ENCODE measurements at places on chromosomes 5 and 9.

- no peak for DNase-seq
Observed at GRCh38 chr5:16455668-16456067, 9.9 kb downstream of the ZNF622 start.

DNA sequence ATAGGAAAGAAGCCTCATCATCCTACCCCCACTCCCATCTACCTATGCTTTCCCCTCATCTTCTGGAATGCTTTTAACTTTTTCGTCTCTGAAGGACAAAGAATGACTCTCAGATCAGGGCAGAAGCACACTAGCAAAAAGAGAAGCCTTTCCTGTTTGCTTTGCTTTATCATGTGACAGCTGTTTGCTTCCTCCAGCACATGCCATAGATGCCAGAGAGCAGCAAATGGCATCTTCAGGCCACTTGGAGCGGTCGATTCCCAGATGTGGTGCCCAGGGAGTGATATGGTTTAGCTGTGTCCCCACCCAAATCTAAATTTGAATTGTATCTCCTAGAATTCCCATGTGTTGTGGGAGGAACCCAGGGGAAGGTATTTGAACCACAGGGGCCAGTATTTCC lies 294.8 kb downstream of the GADD45G start:
- no peak for DNase-seq

GRCh38 chr5:53167836-53168235 lies 58.3 kb upstream of the MOCS2 start:
- DNase-seq: no peak

GRCh38 chr9:4397917-4398316 lies 92.4 kb upstream of the SLC1A1 start:
- no peak for DNase-seq

GRCh38 chr5:4901924-4902323 lies 238.2 kb upstream of the ADAMTS16 start:
- DNase-seq: no peak

DNA sequence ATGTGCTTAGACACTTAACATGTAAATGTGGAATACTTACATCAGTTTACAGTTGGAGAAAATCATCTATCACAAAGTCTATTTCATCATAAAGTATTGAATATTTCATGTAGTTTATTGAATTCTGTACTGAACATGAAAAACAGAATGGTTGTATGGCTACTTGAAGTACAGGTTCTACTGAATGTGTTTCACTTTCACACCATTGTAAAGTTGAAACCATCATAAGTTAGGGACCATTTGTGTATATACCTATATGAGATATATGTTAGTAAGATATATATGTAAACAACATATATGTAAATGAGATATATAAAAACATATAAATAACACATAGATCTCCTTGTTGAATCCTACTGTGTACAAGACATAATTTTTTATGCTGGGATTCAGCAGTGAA lies 63.0 kb upstream of the TAF11L2 start:
- DNase-seq: no peak

DNA sequence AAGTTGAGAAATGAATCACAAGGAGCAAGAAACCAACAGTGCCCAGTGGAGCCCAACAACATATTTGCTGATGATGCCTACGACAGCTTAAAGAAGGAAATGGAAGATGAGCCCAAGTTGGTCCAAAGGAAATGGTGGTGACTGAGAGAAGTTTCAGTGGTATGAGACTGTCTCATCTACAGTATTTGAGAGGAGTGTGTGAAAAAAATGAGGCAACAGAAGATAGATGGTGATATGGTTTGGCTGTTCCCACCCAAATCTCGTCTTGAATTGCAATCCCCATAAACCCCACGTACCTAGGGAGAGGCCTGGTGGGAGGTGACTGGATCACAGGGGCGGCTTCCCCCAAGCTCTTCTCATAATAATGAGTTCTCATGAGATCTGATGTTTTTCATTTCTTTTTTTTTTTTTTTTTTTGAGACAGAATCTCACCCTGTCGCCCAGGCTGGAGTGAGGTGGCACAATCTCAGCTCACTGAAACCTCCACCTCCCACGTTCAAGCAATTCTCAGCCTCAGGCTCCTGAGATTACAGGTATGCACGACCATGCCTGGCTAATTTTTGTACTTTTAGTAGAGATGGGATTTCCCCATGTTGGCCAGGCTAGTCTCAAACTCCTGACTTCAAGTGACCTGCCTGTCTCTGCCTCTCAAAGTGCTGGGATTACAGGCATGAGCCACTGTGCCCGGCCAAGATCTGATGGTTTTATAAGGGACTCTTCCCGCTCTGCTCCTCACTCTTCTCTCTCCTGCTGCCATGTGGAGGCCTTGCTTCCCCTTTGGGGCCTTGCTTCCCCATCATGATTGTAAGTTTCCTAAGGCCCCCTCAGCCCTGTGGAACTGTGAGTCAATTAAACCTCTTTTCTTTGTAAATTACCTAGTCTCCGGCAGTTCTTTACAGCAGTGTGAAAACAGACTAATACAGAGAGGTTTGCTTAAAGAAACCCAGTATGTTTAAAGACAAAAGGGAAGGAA lies 30.2 kb downstream of the EFCAB9 start:
- DNase-seq: no peak

DNA sequence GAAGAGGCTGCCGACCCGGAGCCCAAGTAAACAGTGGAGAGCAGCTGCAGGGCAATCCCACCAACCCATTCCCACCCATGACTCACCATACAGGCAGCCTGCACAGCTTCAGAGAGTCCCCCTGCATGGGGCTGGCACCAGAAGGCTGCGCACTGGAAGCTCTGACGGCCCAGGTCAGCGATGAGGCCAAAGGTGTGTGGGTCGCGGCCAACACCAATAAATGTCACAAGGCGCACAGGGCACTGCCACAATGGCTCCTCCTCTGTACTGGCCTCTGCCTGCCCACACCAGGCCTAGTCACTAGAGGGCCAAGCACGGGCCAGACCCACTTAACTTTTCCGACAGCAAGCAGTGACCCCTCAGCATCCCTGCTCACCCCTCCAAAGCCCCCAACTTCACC lies 3.0 kb upstream of the SRA1 start:
- no peak for DNase-seq

All from T-helper 9 cell (primary cell).